ENCODE measurements at places on chromosomes 12 and 14.
A peak's percentile ranks its signal among the peaks of the same experiment; 100 is the strongest.

- DNase-seq, result no peak
Measured at GRCh38 chr12:4424422-4424821, 21.2 kb downstream of the FGF6 start.

DNA sequence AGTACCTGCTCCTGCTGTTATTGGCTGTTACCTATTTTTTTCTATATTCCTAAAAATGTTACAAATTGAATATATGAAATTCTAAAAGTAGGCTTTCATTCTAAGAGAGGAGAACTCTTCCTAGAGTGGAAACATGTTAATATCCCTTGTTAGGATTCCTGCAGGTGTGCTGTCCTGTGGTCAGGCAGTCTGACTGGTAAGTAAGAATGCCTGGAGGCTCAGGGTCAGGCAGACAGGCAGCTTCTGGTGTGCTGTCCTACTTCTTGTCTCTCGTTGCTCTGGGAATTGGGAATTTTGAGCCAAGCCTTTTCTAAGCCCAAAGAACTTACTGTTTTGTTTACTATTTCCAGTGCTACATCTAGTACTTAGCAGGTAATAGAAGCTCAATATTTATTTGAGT lies 10.3 kb downstream of the PPHLN1 start:
- no peak for DNase-seq

- no peak for DNase-seq
Measured at GRCh38 chr12:46517579-46517962, 145.0 kb upstream of the SLC38A2 start.

DNA sequence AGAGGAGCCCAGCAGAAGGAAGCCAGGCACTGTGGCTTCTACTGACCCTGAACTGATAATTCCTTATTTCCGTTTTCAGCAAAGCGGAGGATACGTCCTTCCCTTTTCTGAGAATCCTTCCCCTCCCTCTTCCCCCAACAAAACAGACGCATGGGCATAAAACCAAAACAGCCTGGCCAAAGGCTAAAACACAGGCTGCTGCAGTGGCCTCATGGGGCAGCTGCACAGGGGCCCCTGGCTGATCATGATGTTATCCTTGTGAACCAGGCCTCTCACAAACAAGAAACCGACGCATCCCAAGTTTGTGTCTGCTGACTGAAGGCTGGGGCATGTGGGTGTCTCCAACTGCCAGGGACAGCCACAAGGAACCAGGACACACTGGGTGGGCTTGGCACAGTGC lies 23.4 kb upstream of the STON2 start:
- DNase-seq, result no peak

DNA sequence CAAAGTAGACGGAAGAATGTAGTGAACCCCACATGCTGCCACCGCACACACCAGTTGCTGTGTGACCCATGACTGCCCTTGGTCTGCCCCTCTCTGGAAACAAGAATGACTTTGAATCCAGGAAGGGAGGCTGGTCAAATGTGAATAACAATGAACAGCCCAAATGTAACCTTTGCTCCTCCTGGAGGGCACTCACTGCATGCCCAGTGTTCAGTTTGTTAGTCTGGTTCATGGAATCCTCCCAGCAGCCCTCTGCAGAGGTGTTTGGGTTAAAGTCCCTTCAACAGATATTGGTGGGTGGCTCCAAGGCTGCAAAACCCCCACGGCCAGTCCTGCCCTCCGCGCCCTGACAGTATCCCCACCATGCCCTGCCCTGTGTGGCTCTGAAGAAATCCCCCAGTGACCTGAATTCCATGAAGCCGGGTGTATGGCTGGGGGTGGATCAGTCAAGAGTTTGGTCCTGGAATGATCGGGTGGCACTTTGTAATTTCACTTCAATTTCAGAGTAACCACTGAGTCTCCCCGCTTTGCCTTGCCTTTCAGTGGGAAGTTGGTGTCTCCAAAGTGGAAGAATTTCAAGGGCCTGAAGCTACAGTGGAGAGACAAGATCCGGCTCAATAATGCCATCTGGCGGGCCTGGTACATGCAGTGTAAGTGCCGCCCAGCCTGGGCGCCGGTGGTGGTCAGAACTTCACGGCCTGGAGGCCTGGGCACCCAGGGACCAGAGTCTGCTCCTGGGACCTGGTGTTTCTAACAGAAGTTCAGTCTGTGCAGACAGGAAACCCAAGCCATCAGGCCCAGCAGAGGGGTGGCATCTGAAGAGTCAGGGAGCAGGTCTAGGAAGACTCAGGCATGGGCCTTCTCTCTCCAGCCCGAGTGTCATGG lies 47.1 kb downstream of the IL31 start:
- peak; percentile 14 for DNase-seq

GRCh38 chr14:29926701-29927375 lies 809 bp downstream of the PRKD1 start:
- peak; percentile 57 for DNase-seq

Measured in RPMI7951 (cell line).